Anterior cingulate cortex (tissue), 58 donors: ENCODE measurements at places on chromosomes 6 and 20.

DNA sequence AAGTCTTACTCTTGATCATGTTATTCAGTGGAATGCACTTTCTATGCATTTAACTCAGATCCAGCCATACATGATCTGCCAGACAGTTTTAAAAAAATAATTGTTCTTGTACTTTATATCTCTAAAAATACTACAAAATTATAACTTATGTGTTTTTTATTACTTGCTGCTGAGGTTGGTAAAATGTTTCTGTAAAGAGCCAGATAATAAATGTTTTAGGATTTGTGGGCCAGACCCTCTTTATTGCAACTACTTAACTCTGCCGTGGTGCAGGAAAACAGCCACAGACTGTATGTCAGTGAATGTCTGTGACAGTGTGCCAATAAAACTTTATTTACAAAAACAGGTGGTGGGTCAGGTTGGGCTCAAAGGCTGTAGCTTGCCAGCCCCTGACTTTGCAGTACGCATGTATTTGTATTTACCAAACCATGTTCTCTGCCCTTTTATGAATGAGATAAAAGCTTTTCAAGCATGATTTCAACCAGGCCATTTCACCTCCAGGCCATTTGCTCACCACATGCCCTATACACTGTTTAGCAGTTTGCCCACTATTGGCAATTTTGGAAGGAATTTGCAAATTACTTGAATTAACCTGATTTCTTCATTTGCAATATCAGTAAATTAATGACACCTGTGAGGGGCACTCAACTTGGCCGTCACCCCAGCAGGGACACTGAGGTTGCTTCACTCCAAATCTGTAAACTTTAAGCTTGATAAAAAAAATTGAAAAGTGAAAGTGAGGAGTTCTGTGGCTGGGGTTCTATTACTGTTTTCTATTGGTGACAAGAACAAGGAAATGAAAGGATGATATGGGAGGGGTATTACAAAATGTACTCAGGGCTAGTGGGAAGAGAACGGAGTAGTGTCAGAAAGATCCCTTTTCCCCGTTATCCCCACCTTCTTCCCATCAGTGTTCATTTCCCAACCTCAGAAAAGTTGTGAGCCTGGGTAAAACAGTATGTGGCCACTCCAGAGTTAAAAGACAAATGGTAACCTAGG, 133.4 kb downstream of the CEBPB start:
- DNase-seq = no peak

DNA sequence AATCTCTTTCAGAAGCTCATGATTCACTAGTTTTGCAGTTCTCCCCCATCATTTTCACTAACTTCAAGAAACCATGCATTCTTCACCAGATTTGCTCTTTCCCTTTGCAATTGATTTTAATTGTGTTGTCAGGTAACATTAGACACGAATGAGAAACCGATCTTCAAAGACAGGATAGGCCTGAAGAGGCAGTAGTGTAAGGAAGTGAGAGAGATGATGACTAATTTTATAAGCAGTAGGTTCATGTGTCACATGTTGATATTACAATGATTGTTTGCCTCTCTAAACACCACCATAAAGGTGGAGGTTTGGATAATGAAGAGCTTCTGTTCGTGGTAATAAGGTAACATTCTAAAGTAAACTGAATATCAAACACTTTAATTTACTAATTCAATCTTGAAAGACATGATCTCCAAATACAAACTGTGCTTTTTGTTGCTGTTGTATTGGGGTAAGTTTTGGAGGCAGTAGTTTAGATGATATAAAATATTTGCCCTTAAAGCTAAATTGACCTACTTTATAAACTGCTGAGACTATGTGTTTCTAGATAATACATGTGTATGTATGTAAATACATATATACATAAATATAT, 207.2 kb downstream of the PHACTR1 start:
- no peak for DNase-seq

DNA sequence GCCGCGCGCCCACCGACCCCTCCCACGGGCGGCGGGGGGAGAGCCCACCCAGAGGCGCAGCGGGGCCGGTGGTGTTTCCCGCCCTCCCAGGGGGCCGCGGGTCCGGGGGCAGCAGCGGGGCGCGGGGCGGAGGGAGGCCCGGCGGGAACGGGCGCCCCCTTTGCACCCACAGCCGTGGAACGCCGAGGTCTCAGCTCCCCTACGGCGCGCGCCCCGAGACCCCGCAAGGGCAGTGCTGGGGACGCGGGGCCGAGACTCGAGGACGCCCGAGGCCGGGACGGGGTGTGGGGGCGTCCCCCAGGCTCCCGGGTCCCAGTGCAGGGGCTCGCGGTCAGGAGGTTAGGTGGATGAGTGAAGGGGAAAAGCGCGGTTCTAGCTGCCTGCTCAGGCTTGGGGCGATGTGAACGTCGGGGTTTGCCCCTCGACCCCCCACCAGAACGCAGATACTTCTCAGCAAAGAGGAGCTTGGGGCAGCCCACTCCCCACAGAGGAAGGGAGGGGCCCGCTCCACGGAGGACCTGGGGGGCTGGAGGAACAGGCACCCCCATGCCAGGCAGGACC, 65.5 kb upstream of the BHLHE23 start:
- DNase-seq = no peak

GRCh38 chr6:129141499-129141898, 258.6 kb downstream of the LAMA2 start:
- no peak for DNase-seq

DNA sequence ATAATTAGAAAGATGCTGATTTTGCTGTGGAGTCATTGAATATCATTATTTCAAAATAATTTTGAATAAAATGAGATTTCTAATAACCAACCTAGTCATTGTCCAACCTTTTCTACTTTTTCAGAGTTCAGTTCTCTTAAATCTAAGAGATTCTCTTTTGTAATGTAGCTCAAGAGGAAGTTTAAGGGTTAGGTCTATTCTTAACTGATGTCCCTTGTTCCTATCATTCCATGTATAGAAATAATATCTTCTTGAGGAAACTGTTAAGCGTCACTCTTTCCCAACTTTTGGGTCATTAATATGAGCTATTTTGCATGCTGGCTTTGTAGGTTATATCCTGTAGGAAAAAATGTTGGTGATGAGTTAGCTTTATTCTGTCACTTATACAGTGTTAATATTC, 27.0 kb downstream of the RNF144B start:
- no peak for DNase-seq

GRCh38 chr6:36329798-36330291, 6.8 kb downstream of the BNIP5 start:
- DNase-seq = no peak

DNA sequence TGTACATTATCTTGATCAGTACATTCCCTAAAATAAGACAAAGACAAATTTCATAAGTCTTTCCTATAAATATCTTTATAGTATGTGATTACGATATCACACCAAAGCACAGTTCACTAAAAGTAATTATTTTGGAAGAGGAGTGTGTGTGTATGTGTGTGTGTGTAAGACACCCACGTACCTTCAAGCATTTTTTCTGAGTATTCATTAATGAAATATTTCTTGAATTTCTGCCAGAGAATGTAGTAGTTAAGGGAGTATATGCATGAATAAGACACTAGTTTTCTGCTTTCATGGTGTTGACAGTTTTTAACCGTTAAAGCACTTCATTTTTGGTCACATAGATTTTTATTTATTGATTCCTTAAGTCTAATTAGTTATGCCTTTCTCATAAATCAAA, 36.8 kb downstream of the MANEA start:
- DNase-seq = no peak

GRCh38 chr20:33830371-33830770, 19.2 kb downstream of the CHMP4B start:
- no peak for DNase-seq

GRCh38 chr6:163711615-163712565, 297.4 kb downstream of the QKI start:
- peak; percentile 21 for DNase-seq

DNA sequence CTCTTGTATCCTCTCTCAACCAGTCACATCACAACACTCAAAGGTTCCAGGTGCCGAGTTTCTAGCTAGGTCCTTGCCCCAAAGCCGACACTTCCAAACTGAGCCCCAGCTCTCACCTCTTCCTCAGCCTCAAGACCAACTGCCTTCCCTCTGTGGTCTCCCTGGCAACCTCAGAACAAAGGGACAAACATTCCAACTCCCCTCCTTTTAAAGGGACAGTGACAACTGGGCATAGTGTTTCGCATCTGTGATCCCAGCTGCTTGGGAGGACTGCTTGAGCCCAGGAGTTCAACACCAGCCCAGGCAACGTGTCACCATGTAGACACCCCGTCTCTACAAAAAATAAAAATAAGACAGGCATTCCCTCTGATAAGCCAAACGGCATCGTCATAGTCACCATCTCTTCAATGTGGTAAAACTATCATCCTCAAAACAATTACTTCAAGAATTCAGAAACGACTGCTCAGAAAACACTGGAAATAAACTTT, 11.3 kb downstream of the DIDO1 start:
- DNase-seq = no peak

- DNase-seq = no peak
Measured at GRCh38 chr6:20511852-20512251, 22.4 kb upstream of the CDKAL1 start.

GRCh38 chr20:38195521-38195920, 30.5 kb upstream of the TGM2 start:
- no peak for DNase-seq

DNA sequence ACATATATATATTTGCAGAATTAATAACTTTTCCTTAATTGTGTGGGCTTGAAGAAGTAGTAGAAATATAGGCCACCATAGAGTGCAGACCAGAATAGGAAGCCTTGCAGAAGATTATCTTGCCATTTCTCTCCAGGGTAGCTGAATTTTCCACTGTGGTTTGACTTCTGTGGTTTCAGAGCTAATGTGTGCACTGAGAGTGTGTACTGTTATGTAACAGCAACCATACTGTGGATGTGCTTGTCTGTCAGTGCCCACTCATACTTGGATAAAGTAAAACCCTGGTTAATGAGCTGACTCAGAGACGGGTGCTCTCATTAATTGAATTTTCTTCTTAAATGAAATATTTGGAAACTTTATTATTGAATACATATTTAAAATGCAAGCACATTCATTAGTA, 57.2 kb downstream of the CEP43 start:
- DNase-seq = no peak

GRCh38 chr6:106886922-106887797, 87.4 kb downstream of the CD24 start:
- DNase-seq = no peak

DNA sequence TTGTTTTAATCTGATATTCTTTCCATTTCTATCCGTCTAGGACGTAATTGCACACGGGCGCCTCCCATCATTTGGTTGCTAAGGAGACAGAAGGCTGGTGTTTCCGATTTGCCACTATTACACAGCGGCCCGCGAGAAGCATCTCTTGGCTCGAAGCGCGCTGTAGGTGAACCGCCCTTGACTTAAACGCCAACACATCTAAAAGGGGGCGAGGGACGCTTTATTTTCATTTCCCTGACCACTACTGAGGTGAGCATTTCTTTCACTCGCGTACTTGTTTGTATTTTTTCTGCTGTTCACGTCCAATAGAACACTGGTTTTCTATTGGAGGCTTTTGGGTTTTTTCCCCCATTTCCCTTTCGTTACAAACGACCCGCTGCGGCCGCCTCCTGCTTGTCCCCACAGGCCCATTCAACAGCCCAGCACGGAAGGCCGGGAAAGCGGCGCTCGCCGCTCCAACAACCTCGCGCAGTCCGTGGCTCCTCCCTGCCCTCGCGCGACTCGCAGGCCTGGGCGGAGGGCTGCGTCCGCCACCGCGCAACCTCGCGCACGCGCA, 505 bp upstream of the WRNIP1 start:
- DNase-seq = no peak

GRCh38 chr20:18166241-18166881, 28.7 kb downstream of the KAT14 start:
- DNase-seq = no peak

DNA sequence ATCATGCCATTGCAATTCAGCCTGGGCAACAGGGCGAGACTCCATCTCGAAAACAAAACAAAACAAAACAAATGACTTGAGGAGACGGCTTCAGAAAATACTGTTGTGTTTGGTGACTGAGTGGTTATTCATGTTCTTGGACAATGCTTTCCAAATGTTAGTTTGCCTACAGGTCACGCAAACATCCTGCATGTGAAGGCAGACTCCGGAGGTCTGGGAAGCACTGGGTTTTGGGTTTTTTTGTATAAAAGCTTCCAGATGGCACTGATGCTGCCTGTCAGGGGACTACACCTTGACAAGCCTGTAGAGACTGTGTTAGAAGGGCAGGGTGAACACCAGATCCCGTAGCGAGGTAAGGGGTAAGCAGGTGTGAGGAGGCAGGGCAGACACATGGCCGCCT, 81.7 kb downstream of the THBS2 start:
- no peak for DNase-seq

GRCh38 chr6:74734901-74735300, 471.0 kb downstream of the COL12A1 start:
- DNase-seq = no peak

DNA sequence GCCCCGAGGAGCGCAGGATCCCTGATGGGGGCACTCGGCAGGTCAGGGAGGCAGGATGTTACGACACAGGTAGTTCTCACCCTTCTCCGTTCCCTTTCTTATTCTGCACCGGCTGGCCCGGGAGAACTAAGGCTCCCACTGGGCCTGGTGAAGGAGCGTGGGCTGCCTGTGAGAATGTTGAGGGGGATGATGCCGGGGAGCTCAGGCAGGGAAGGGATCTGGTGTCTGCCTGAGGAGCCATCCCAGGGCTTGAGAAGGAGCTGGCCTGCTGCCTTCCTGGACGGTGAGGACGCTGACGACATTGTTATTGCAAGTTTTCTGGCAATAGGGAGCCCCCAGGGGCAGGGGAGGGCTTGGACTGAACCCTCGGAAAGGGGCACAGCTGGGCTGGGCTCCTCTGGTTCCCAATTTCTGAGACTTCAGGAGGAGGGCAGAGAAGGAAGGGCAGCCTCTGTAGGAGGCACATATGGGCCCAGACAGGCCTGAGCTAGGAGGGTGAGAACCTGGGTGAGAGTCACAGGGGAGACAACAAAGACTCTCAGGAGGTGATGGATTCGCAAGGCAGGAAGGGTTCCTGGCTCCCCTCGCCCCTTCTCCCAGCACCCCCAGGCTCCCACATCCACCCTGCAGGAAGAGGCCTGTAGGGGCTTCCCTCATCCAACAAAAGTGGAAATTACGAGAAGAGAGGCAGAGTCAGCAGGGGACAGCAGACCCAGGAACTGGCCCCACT, 32.8 kb downstream of the CYP21A2 start:
- no peak for DNase-seq
